ENCODE measurements at places on chromosomes 7 and 10. TPM values are rescaled to one million over a fixed set of nuclear protein-coding genes. Genes with fewer than 3 reads are reported as not detected.

DNA sequence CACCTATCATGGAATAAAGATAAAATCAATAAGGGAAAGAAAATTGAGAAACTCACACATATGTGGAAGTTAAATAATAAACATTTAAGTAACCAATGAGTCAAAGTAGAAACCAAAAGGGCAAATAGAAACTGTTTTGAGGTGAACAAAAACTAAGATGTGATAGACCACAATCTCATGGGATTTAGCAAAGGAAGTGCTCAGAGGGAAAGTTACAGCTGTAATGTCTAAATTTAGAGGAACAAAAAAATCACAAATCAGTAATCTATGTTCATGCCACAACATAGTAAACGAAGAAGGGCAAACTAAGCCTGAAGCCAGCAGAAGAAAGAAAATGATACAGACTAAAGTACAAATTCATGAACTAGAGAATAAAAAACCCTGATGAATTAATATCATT is 16.3 kb downstream of the CYP3A4 start:
- no peak for DNase-seq

- no peak for DNase-seq
These were observed 43.3 kb downstream of the RTKN2 start for GRCh38 chr10:62225362-62225761.

Gene POLL
- total RNA-seq: 13.6 TPM

DNA sequence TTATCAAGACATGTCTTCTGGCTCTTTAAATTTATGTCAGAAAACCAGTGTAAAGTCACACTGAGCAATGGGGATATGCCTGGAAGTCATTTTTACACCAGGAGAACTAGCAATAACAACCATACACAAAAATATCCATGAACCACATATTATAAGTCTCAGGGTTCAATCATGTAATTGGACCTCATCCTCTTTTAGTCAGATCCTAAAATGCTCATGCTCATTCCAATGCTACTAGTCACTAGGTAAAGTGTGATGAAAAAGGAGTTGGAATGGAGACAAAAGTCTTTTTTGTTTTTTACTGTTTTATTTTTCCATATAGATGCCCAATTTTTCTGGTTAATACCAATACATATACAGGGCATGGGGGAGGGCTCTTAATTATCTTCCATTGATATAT is 306.1 kb downstream of the DGKB start:
- DNase-seq: no peak

Measured in lower leg skin (tissue), 4 donors.